Esophagus squamous epithelium (tissue), 5 donors: ENCODE measurements at places on chromosomes 4 and X. TPM values are rescaled to one million over a fixed set of nuclear protein-coding genes. Genes with fewer than 3 reads are reported as not detected.

GRCh38 chr4:125836597-125837195 is 521.9 kb downstream of the FAT4 start:
- no peak for DNase-seq

DNA sequence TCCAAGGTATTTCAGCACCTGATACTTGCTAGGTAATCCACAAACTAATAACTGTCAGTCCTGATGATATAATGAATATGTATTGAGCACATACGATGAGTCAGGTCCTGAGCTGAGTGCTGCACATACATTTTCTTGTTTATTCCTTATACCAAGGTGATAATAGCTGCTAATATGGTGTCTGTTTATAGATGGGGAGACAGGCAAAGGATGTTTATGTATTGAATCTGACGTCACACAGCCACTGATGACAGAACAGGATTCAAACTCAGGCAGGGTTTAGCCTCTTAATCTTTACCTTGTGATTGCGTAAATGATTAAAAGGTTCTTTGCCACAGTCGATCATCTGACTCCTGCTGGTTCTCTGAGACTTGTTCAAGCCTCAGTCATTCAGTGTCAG is 609.9 kb upstream of the CPEB2 start:
- no peak for DNase-seq

GRCh38 chr4:80268081-80268823 is 1.8 kb downstream of the FGF5 start:
- no peak for DNase-seq

GRCh38 chrX:16240231-16240905 is 73.1 kb downstream of the MAGEB17 start:
- no peak for DNase-seq

- DNase-seq = no peak
Observed at GRCh38 chrX:65985922-65986588, 53.8 kb downstream of the VSIG4 start.

DNA sequence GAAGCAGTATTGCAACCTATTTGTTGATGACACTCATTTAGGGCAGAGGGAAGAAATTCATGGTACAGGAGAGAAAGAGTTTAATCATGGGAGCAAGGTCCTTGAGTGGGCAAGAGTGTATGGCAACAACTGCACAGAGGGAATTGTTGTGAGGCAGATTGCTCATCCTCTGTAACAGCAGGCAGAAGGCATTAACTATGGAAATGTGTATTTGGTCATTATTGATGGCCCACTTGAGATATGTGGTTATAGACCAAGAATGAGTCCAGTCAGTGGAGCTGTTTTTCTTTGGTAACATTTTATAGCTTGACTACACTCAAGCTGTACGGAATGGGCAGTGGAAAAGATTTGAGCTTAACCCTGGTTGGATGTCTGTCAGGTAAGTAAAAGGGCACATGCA is 15.9 kb downstream of the PLRG1 start:
- no peak for DNase-seq

- DNase-seq = no peak
Observed at GRCh38 chrX:43940816-43941474, 32.2 kb downstream of the NDP start.

DNA sequence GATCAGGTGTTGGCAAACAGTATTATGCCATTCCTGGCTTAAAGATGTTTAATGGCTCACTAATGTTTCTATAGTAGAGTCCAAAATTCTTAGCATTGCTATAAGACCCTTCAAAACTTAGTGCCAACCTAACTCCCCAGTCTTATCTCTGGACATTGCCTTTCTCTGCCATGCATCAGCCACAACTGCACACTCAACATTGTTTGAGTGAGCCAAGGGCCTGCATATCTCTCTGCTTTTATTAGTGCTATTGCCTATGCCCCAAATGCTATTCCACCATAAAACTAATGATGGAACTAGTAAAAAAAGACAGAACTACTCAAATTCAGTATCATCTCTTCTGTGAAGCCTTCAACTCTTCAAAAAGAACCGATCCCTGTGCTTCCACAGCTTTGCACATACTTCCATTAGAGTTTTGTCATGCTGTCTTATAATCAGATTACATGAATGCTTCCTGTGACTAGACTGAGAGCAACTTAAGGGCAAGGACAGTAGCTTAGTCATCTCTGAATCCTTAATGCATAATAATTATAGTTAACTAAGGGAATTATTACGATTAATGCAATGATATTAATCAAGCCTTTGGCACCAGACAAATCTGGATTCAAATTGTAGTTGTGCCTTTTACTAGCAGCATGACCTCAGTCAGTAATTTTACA is 53.7 kb downstream of the CHM start:
- no peak for DNase-seq

- no peak for DNase-seq
Observed at GRCh38 chrX:47047989-47048388, 30.3 kb upstream of the RGN start.

DNA sequence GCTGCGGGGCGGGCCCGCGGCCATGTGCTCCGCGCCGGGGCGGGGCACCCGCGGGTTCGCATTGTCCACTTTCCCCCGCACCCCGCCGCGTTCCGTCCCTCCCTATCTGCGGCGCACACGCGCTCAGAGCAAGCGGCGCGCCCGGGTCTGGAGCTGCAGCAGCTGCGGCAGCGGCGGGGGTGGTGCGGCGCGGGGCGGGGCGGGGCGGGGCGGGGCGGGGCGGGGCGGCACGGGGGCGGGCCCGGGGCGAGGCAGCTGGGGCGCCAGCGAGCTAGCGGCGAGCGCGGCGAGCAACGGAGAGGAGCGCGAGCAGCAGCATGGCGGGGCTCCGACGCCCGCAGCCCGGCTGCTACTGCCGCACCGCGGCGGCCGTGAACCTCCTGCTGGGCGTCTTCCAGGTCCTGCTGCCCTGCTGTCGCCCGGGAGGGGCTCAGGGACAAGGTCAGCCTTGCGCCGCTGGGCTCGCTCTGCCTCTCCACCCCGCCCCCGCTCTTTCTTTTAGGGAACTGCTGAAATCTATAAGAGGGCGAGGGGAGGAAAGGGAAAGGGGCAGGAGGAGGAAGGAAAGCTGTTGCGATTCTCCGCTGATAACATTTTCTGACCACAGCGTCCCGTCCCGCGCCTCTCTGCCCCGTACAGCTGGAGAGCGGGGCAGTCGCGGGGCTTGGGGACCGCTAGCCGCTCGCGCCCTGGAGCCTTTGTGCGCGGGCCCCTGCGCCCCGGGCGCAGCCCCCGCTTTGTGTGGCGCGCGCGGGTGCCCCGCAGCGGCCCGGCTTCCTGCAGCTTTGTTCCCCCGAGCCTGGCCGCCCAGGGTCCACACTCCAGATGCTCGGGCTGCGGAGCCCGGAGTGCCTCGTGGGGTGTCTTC is at the start of gene TMEM131L:
TSS of gene TMEM131L (plus strand) at position 280 of the 868 bp plus-strand sequence. CDS start at position 318, 38 bp downstream.
- peak; percentile 31 for DNase-seq

GRCh38 chr4:104901961-104902605 is 244.6 kb upstream of the TET2 start:
- DNase-seq = no peak

GRCh38 chrX:133465254-133465653 is 50.0 kb upstream of the GPC4 start:
- no peak for DNase-seq

- no peak for DNase-seq
Observed at GRCh38 chr4:10898072-10898471, 213.5 kb upstream of the CLNK start.

GRCh38 chr4:78186597-78187543 is 129.7 kb downstream of the FRAS1 start:
- no peak for DNase-seq

DNA sequence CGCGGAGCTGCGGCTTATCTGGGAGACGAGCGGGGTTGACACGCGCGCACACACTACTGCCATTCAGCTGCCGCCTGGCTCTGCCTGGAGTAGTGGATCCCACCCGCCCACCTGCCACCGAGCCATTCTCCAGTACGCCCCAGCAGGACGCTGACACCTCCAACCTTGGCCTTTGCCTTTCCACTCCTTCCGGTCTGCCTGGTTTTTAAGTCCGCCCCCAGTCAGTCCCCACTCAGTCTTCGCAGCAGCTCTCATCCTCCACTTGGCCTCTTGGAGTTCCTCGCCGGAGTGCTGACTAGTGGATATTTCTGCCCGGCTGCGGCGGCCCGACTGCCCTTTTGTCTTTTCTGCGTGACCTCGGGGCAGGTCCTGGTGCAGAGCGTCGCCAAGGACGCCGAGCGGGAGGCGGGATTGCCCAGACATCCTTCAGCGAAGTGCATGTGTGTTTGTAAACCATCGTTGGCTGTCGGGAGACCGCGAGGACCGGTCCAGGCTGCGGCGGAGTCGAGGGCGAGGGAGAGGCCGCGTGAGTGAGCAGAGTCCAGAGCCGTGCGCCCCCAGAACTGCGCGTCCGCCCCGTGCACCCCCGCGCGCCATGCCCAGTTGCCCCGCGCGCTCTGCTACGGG is 1.1 kb downstream of the SLIT2 start:
- DNase-seq = no peak

- no peak for DNase-seq
Observed at GRCh38 chr4:122576261-122577188, 44.3 kb downstream of the IL21 start.

- DNase-seq = no peak
Observed at GRCh38 chr4:61397174-61397573, 197.0 kb downstream of the ADGRL3 start.

- DNase-seq = no peak
Observed at GRCh38 chr4:79652232-79652631, 244.2 kb upstream of the GK2 start.

- no peak for DNase-seq
Observed at GRCh38 chrX:122115604-122116003, 1068.2 kb downstream of the GLUD2 start.

GRCh38 chr4:123121241-123121907 is 199.0 kb upstream of the NUDT6 start:
- no peak for DNase-seq

The RAB41 gene
- total RNA-seq = not detected

The PRDM8 gene
- 1.8 TPM for total RNA-seq

The MAGEC1 gene
- total RNA-seq = not detected

The CXXC4 gene
- total RNA-seq = 0.19 TPM

The ASB12 gene
- not detected for total RNA-seq

The SHROOM4 gene
- total RNA-seq = 2.8 TPM

The CLDN22 gene
- total RNA-seq = not detected

The DTHD1 gene
- 0.22 TPM for total RNA-seq
